H1 (cell line): ENCODE measurements at places on chromosomes 11 and 22. TPM values are rescaled to one million over a fixed set of nuclear protein-coding genes. Genes with fewer than 3 reads are reported as not detected.

Gene MRPL23
- 86.0 and 86.4 TPM in 2 replicates for total RNA-seq

Gene HYLS1
- 11.6 and 12.6 TPM in 2 replicates for total RNA-seq

Gene SLC35E4
- total RNA-seq, result 5.1 TPM in 2 replicates

Gene NCF4
- total RNA-seq, result not detected in 2 replicates

Gene NAV2
- 66.9 and 73.6 TPM in 2 replicates for total RNA-seq

Gene PGA5
- 0.67 and 0.84 TPM in 2 replicates for total RNA-seq
